Stimulated activated CD4-positive, alpha-beta T cell treated with anti-CD3 and anti-CD28 coated beads, TNF-alpha, amount 100 ng/mL, for 1 hour (primary cell): ENCODE measurements at places on chromosomes 4 and X.

- no peak for DNase-seq
These were observed 15.0 kb downstream of the UVSSA start for GRCh38 chr4:1362046-1362445.

GRCh38 chr4:145956288-145956890, 17.8 kb upstream of the ZNF827 start:
- DNase-seq: no peak

- DNase-seq: no peak
These were observed 9.2 kb upstream of the EOLA1 start for GRCh38 chrX:149531599-149531998.

- DNase-seq: no peak
These were observed 102.3 kb downstream of the ADRA2C start for GRCh38 chr4:3868211-3869173.

- DNase-seq: peak; percentile 19
These were observed 69.7 kb downstream of the KLHL8 start for GRCh38 chr4:87150498-87151261.

DNA sequence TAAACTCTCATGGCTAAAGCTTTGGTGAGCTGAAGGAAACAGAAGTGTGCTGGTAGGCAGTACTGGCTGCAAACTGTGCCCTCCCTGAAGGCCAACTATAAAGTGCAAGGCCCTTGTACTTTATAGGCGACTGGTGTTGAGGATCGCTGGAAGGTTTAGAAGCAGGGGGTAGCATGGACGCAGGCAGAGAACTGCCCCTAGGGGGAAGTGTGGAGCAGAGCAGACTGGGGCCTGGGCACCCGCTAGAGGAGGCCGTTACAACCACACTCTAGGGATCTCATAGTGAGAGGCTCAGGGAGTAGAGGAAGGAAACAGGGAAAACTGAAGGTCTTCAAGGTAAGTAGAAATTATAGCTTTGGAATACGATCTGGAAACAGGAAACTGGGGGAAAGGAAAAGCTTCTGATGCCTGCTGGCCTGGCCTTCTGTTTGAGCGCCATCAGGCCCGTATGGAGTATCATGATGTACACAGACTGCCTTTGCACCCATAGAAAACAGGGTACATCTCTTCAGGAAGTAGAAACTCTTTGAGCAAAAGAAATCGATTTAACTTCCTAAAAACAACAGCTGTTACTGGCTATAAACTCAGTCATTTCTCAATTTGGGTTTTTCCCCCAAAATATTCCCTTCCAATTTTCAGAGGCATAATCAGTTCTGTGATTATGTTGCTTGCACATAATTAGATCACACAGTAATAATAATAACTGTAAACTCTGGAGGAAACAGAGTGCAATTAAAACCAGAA, 23.9 kb upstream of the TMSB4X start:
- peak; percentile 31 for DNase-seq

- no peak for DNase-seq
These were observed 880 bp downstream of the UNC5C start for GRCh38 chr4:95547715-95548471.

DNA sequence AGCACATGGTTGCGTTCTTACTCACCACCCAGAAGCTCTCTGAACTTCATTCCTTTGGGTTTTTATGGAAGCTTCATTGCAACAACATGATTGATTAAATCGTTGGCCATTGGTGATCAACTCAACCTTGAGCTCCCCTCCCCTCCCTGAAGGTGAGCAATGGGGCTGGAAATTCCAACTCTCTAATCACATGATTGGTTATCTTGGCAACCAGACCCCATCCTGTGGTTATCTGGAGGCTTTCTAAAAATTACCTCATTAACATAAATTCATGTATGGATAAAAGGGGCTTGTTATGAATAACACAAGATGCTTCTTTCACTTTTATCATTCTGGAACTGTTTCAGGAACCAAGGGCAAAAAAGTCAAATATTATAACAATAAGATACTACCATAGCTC, 34.6 kb upstream of the NMU start:
- DNase-seq: no peak

- DNase-seq: no peak
These were observed 30.3 kb downstream of the LRPAP1 start for GRCh38 chr4:3501825-3502425.

DNA sequence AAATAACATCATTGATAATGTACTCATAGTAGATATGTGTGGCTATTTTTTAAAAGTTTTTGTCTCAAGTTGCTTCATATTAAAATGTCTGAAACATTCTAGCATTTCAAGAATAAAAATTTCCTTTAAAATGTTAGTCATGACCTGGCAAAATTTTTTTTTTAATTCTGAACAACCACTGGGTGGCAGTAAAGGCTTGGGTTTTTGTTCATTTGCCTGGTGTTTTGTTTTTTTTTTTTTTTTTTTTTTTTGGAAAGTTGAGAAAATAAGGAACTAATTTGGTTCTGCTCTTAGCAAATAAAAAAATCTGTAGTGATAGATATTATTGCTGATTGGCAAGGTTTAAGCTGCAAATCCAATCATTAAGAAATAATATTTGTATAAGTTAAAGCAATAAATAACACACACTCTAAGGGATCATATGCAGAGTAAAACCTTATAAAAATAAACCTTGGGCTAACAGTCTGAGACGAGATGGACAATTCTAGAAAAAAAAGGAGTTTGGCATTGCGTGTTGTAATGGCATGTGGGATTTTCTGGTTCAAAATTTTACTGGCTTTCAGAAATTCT, 81.4 kb downstream of the CEP44 start:
- DNase-seq: no peak

- no peak for DNase-seq
These were observed 18.0 kb downstream of the FAM184B start for GRCh38 chr4:17763416-17763815.

DNA sequence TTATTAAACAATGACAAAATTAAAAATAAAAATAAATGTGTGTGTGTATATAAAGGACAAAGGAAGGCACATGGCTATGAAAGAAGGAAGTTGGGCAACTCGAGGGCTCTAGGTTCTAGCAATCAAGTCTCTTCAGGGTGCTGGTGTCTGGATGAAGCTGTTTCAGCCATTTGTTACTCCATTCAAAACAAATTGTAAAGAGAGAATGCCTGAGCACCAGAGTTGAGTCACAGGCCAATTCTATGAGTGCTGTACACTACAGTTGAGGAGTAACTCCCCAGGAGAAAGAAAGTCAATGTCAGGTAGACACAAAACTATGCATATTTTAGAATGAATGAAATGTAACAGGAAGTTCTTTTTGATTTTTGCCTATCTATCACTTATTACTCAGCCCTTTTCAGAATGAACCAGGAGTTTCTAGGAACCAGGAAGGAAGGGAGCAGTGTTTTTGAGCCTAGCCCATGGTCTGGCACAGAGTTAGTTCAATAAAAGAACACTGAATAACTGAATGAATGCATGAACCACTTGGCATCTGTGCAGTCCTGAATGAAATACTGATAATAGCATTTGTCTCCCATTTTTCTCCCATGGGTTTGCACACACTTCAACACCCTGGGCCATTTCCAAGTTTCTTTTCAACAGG, 151.7 kb upstream of the CPEB2 start:
- no peak for DNase-seq

- DNase-seq: no peak
These were observed 84.3 kb upstream of the TAPT1 start for GRCh38 chr4:16310606-16311005.

GRCh38 chrX:103441878-103442535, 65.7 kb downstream of the BEX3 start:
- DNase-seq: no peak

DNA sequence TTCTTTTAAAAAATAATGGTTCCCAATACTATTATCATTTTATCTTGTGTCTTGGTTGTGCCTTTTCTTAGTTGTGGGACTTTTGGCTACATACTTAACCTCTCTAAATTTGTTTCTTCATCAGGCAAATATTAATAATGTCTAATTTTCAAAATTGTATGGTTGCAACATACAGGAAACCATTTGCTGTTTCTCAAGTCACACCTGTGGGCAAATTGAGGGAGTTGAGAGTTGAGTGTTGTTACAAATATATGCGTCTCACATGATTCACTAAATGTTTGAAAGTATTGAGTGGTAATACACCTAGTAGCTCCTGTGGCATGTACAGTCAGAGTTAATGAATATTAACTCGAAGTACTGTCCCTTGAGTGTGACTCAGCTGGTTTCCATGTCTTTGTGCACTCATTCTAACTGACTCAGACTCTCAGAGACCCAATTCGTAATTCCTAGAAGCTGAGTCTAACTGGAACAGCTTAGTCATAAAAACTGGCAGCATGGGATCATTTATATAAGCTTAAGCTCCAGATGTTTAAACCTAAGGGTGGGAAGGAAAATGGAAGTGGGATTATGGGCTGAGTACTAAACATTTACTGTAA, 802.4 kb downstream of the TRIML1 start:
- DNase-seq: no peak

DNA sequence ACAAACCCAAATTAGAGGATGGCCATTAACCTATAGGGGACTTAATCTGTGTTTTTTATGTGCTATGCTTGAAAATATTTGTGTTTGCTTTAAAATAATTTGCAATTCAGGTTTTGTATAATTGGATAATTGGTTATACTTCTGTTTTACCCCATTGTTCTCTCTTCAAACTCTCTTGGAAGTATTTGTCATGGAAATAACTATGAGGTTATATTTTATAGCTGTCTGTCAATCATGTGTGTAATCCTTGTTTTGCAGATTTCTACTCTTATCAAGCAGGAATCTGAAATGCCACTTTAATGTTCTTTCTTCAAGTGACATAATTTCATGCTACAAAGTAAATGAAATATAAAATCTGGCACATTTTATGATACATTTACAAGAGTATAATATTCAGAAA, 15.4 kb upstream of the NDUFC1 start:
- no peak for DNase-seq

DNA sequence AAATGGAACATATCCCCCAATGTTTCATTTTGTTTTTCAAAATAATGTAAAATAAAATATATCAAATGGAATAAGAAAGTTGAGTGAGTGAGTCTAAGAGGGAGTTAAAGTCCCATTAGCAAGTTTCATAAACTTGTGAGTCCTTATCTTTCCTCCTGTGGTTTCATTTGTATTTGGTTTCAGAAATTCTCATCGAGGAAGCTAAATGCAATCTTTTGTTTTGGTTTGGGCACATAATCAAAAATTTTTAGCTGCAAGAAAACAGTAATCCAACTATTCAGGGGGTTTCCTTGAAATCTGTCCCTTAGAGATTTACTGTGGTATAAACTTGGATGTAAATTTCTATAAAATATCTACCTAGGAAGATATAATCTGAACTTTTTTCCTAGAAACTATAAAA, 124.2 kb downstream of the CAMK2D start:
- DNase-seq: no peak

GRCh38 chr4:24335616-24336015, 248.7 kb downstream of the DHX15 start:
- no peak for DNase-seq

- DNase-seq: peak; percentile 49
These were observed 10.9 kb upstream of the CLTRN start for GRCh38 chrX:15675490-15675921.

GRCh38 chr4:137994853-137995252, 247.3 kb downstream of the SLC7A11 start:
- DNase-seq: no peak
